Smooth muscle cell of the pulmonary artery (primary cell): ENCODE measurements at places on chromosomes 12 and 14. TPM values are rescaled to one million over a fixed set of nuclear protein-coding genes. Genes with fewer than 3 reads are reported as not detected.

Gene ZC2HC1C
- 0.69 and 0.85 TPM in 2 replicates for total RNA-seq

Gene DNAJC22
- total RNA-seq = 0.20 and 2.1 TPM in 2 replicates

Gene SLC15A4
- total RNA-seq = 60.9 and 63.6 TPM in 2 replicates

Gene ACACB
- 2.2 and 5.2 TPM in 2 replicates for total RNA-seq

Gene LRRC43
- 0.83 and 1.2 TPM in 2 replicates for total RNA-seq

Gene WNK1
- total RNA-seq = 215 and 247 TPM in 2 replicates

Gene AQP6
- 0.10 and 0.20 TPM in 2 replicates for total RNA-seq

Gene EPYC
- not detected in 2 replicates for total RNA-seq

Gene PYGL
- 78.3 and 91.4 TPM in 2 replicates for total RNA-seq

Gene LRP1-AS
- total RNA-seq = 0.20 TPM in 1 of 2 replicates, not detected in the other

Gene AVPR1A
- total RNA-seq = 1.9 TPM in 1 of 2 replicates, not detected in the other

Gene EEF1AKMT3
- 6.1 and 10.7 TPM in 2 replicates for total RNA-seq

Gene MAP3K9
- total RNA-seq = under 0.01 and 0.07 TPM in 2 replicates

Gene FAM234B
- 11.0 and 12.6 TPM in 2 replicates for total RNA-seq

Gene LRR1
- 6.8 and 8.0 TPM in 2 replicates for total RNA-seq

Gene MUCL1
- not detected in 2 replicates for total RNA-seq

Gene ASB2
- 0.52 and 1.7 TPM in 2 replicates for total RNA-seq

Gene ATXN3
- total RNA-seq = 38.6 and 39.4 TPM in 2 replicates

Gene SPRING1
- 26.4 and 41.7 TPM in 2 replicates for total RNA-seq

Gene WDHD1
- total RNA-seq = 7.8 and 10.5 TPM in 2 replicates

Gene NOPCHAP1
- 3.3 and 6.7 TPM in 2 replicates for total RNA-seq

Gene DCAF4
- total RNA-seq = 10.8 and 12.8 TPM in 2 replicates

Gene DLGAP5
- total RNA-seq = 2.8 and 10.2 TPM in 2 replicates

Gene KLRD1
- 0.50 and 0.65 TPM in 2 replicates for total RNA-seq

Gene CPNE8
- total RNA-seq = 11.0 and 12.9 TPM in 2 replicates

Gene NTF3
- total RNA-seq = 3.1 and 4.4 TPM in 2 replicates
